Esophagus squamous epithelium (tissue), 5 donors: ENCODE measurements at places on chromosomes 6 and 20. TPM values are rescaled to one million over a fixed set of nuclear protein-coding genes. Genes with fewer than 3 reads are reported as not detected.
A peak's percentile ranks its signal among the peaks of the same experiment; 100 is the strongest.

GRCh38 chr20:47524015-47524784 lies 22.5 kb downstream of the NCOA3 start:
- no peaks in the 10 kb centered on the region for H3K27me3 ChIP-seq
- H3K36me3 ChIP-seq = no peaks in the 10 kb centered on the region
- no peak overlapping the region for H3K4me3 ChIP-seq
- DNase-seq = no peak

DNA sequence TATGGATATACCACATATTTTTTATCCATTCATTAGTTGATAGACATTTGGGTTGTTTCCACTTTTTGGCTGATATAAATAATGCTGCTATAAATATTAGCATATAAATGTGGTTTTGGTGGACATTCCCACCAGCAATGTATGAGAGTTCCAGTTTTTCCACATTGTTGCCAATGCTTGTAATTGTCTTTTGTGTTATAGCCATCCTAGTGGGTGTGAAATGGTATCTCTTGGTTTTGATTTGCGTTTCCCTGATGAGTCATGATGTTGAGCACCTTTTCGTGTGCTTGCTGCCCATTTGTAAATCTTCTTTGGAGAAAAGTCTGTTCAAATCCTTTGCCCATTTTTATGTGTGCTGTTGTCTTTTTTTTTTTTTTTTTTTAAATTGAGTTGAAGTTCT lies 54.4 kb downstream of the DHX35 start:
- H3K4me3 ChIP-seq = no peak overlapping the region
- peaks cover 19% of the 10 kb centered on the region for H3K4me1 ChIP-seq
- peaks cover 3% of the 10 kb centered on the region for H3K36me3 ChIP-seq
- H3K27ac ChIP-seq = peak overlapping the region; percentile 48
- no peaks in the 10 kb centered on the region for H3K27me3 ChIP-seq

Gene SLC22A2
- total RNA-seq = not detected

DNA sequence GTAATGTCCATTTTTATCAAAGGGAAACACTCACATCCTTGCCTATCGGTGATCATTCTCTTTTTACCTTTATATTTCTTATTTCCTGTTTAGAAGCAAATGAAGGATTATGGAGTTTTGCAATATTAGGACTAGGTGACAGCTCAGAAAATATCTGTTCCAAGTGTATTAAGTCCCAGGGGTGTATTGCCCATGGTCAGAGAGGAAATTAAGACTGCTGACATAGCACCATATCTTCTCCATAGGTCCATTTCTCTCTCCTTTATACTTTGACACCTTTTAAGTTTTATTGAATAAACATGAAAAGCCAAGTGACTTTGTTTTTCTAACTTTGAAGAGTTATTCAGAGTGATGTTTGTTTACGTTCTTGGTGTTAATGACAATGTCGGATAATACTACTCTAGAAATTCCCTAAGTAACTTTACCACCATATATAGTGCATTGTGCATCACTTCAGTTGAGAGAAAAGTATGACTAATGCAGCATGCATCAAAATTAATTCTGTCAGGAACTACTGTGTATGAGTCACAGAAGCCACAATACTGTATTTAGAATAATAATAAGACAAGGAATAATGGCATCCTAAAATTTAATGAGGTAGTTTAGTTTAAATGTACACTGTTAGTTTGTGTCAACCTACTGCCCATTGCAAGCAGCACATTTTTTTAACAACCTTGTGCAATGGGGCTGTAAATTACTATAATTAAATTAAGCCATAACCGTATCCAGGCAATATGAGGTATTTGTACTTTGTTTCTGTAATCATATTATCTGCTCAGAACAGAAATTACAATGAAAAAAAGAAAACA lies 474.4 kb upstream of the RNF217 start:
- DNase-seq = no peak
- no peaks in the 10 kb centered on the region for H3K36me3 ChIP-seq
- no peak overlapping the region for H3K27ac ChIP-seq
- H3K4me1 ChIP-seq = no peaks in the 10 kb centered on the region
- H3K27me3 ChIP-seq = no peaks in the 10 kb centered on the region

- no peak for DNase-seq
- no peak overlapping the region for H3K4me3 ChIP-seq
- H3K36me3 ChIP-seq = no peaks in the 10 kb centered on the region
- peaks cover 56% of the 10 kb centered on the region for H3K4me1 ChIP-seq
Measured at GRCh38 chr6:125789167-125789566, 1.6 kb upstream of the NCOA7 start.

DNA sequence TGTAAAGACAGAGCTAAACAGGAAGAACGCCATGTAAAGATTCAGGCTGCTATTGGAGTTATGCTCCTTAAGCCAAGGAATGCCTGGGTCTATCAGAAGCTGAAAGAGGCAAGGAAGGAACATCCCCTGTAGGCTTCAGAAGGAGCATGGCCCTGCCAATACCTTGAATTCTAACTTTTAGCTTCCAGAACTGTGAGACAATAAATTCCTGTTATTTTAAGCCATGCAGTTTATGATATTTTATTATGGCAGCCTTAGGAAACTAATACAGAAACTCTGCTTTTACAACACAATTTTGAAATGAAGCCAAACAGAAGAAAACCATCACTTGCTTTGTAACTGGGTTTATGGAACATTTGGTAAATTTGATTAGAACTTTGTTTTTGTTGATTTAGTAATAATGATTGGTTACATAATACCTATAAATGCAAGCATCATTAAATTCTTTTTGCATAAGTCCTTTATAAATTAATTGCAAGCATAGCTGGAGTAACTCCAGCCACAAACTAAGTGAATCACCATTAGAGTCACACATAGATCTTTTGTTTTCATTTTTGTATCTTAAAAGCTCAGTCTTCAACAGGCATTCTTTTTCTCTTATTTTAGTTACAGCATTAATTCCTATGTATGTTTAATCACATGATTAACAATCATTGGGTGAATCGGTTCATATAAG lies 33.5 kb upstream of the TSPYL1 start:
- no peaks in the 10 kb centered on the region for H3K36me3 ChIP-seq
- no peak overlapping the region for H3K4me3 ChIP-seq
- H3K27me3 ChIP-seq = no peaks in the 10 kb centered on the region
- no peak overlapping the region for H3K27ac ChIP-seq

DNA sequence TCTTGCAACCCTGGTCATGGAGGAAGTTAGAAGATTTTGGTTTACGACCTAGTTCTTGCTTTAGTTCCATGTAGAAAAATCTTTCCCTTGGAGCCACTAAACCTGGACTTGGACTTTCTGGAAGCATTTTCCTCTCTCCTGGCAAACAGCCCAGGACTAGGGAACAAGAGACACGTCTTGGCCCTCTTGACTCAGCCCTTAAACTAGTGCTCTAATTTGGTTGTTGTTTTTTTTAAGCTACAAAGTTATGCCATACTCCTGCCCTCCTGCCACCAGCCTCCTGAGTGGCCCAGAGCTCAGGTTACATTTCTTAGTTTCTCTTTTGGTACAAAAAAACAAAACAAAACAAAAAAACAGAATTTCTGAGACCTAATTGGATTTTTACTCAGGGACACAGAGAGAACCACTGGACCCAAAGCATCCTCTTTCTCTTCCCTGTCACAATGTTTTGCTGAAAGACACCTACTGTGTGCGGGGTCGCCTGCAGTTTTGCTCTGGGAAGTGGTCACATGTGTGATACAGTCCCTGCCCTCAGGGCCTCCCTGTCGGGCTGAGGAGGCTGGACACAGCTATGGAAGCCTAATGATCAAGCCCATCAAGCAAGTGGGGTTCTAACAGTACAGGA lies 32.3 kb upstream of the SCUBE3 start:
- H3K27me3 ChIP-seq = no peaks in the 10 kb centered on the region
- H3K36me3 ChIP-seq = no peaks in the 10 kb centered on the region
- DNase-seq = no peak
- H3K4me3 ChIP-seq = no peak overlapping the region
- peaks cover 13% of the 10 kb centered on the region for H3K4me1 ChIP-seq

Gene ATAT1
- 5.0 TPM for total RNA-seq

Gene CUL7
- 9.0 TPM for total RNA-seq

GRCh38 chr6:167140589-167141474 lies 16.9 kb downstream of the GPR31 start:
- H3K36me3 ChIP-seq = no peaks in the 10 kb centered on the region
- no peaks in the 10 kb centered on the region for H3K4me1 ChIP-seq
- DNase-seq = no peak
- no peaks in the 10 kb centered on the region for H3K27me3 ChIP-seq

Gene PPP1R16B
- 0.99 TPM for total RNA-seq

- no peak overlapping the region for H3K27ac ChIP-seq
- peaks cover 65% of the 10 kb centered on the region for H3K4me1 ChIP-seq
- no peaks in the 10 kb centered on the region for H3K27me3 ChIP-seq
Measured at GRCh38 chr6:36912030-36912454, 26.3 kb downstream of the C6orf89 start.

Gene FAXC
- 1.3 TPM for total RNA-seq

GRCh38 chr20:57620999-57621398 lies 773 bp upstream of the ZBP1 start:
- peaks cover 49% of the 10 kb centered on the region for H3K4me1 ChIP-seq
- H3K36me3 ChIP-seq = no peaks in the 10 kb centered on the region
- H3K4me3 ChIP-seq = no peak overlapping the region
- H3K27me3 ChIP-seq = no peaks in the 10 kb centered on the region
- no peak overlapping the region for H3K27ac ChIP-seq
- DNase-seq = no peak

GRCh38 chr6:20866036-20866435 lies 331.8 kb downstream of the CDKAL1 start:
- no peak overlapping the region for H3K4me3 ChIP-seq
- H3K4me1 ChIP-seq = no peaks in the 10 kb centered on the region
- no peak for DNase-seq
- H3K27me3 ChIP-seq = no peaks in the 10 kb centered on the region
- H3K36me3 ChIP-seq = no peaks in the 10 kb centered on the region
- H3K27ac ChIP-seq = no peak overlapping the region

Gene PNPLA1
- not detected for total RNA-seq

Gene GABRR1
- not detected for total RNA-seq

Gene HSPA1L
- total RNA-seq = 0.76 TPM

DNA sequence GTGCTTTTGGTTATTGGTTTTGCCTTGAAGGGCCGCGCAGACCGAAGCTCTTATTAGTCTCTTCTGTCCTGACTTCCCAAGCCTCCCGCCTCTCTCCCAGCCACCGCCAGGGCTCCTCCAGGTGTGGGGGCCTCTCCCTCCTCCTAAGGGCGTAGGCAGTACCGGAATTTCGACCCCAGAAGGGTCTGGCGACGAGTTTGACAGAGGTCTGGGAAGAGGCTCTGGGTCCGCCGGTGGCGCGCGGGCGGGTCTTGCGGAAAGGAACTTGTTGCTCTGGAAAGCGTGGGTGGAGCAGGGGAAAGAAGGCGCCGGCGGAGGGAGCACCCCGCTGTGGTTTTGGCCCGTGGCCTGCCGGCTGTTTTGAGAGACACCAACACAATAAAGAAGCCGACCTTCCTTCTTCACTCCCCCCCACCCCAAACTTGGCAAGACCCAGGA lies 1.8 kb downstream of the PCSK2 start:
- no peaks in the 10 kb centered on the region for H3K36me3 ChIP-seq
- DNase-seq = no peak
- peaks cover 66% of the 10 kb centered on the region for H3K27me3 ChIP-seq
- H3K4me1 ChIP-seq = no peaks in the 10 kb centered on the region
- no peak overlapping the region for H3K4me3 ChIP-seq

- no peak overlapping the region for H3K4me3 ChIP-seq
- H3K36me3 ChIP-seq = no peaks in the 10 kb centered on the region
- DNase-seq = no peak
- no peaks in the 10 kb centered on the region for H3K27me3 ChIP-seq
- no peaks in the 10 kb centered on the region for H3K4me1 ChIP-seq
- no peak overlapping the region for H3K27ac ChIP-seq
Measured at GRCh38 chr6:43935921-43936439, 166.0 kb downstream of the VEGFA start.

Gene KCNK17
- not detected for total RNA-seq

Gene C6orf141
- 22.8 TPM for total RNA-seq

Gene ZBP1
- 0.08 TPM for total RNA-seq

Gene LHFPL5
- not detected for total RNA-seq

DNA sequence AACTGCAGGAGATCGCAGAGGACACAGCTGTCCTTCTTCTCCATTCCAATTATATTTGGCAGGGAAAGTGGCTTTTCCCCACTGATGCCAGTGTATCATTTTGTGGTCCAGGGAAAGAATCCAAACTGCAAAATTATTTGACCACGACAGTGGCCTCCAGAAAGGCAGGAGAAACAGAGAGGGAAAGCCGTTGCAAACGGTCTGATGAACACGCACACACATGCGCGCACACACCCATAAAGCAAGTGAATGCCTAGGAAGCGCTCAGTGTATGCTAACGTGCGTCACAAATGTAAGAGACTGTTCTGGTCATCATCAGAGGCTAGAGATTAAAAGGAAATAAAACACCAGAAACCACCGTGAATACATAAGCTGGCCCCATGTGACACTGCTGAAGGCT lies 54.0 kb downstream of the NPEPL1 start:
- no peaks in the 10 kb centered on the region for H3K4me1 ChIP-seq
- no peak overlapping the region for H3K27ac ChIP-seq
- H3K36me3 ChIP-seq = no peaks in the 10 kb centered on the region
- H3K27me3 ChIP-seq = peaks cover 59% of the 10 kb centered on the region
- H3K4me3 ChIP-seq = no peak overlapping the region

- H3K4me1 ChIP-seq = peaks cover 38% of the 10 kb centered on the region
- no peaks in the 10 kb centered on the region for H3K36me3 ChIP-seq
- DNase-seq = no peak
- no peaks in the 10 kb centered on the region for H3K27me3 ChIP-seq
Measured at GRCh38 chr6:14216946-14217684, 99.5 kb downstream of the CD83 start.

- H3K4me1 ChIP-seq = no peaks in the 10 kb centered on the region
- H3K4me3 ChIP-seq = no peak overlapping the region
- H3K27ac ChIP-seq = no peak overlapping the region
- no peaks in the 10 kb centered on the region for H3K36me3 ChIP-seq
- DNase-seq = no peak
Measured at GRCh38 chr6:40674170-40674569, 87.0 kb upstream of the LRFN2 start.

DNA sequence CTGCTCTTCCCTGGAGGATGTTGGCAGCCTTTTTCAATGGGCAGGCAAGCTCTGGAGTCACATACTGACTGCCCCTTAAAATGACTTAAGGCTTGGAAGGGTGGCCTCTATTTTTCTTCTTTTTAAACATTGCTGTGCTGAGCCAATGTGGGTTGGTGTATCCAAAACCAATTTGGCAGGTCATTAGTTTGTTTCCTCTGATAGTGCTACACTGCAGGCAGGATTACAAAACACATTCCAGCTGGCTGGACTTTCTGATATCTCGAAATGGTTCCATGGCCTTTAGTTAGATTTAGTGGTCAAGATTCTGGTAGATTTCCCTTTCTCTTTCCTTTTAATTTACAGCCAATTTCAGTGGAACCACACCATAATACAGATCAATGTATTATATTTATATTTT lies 28.1 kb upstream of the BMP2 start:
- H3K27ac ChIP-seq = no peak overlapping the region
- no peaks in the 10 kb centered on the region for H3K27me3 ChIP-seq
- no peak for DNase-seq

- DNase-seq = no peak
- H3K4me1 ChIP-seq = no peaks in the 10 kb centered on the region
- no peak overlapping the region for H3K27ac ChIP-seq
- no peaks in the 10 kb centered on the region for H3K36me3 ChIP-seq
- H3K4me3 ChIP-seq = no peak overlapping the region
Measured at GRCh38 chr6:168387426-168387825, 53.6 kb upstream of the SMOC2 start.
